ENCODE measurements at places on chromosomes 2 and 18.
A peak's percentile ranks its signal among the peaks of the same experiment; 100 is the strongest.

DNA sequence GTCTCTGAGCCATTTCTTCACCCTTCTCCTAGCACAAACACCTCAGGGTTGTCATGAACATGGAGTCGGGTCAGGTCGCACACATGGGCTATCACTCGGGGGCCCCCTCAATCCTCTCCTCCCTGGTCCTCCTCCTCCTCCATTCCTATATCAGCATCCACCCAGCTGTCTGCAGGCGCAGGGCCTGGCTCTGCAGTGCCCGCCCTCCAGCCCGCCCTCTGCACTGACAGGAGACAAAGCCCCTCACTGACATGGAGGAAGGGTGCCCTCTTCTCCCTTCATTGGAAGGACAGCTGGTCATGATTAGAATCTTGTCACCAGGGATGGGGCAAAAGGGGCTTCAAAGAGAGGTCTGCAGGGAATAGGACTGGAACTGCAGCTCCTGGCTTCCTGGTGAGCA, 21.7 kb downstream of the HS1BP3 start:
- no peak for DNase-seq

- no peak for DNase-seq
These were observed 3.8 kb downstream of the SLC66A3 start for GRCh38 chr2:11158916-11159573.

GRCh38 chr2:16943279-16943958, 277.8 kb upstream of the CYRIA start:
- DNase-seq = no peak

- DNase-seq = no peak
These were observed 288.1 kb upstream of the UBE2E3 start for GRCh38 chr2:180692322-180692721.

DNA sequence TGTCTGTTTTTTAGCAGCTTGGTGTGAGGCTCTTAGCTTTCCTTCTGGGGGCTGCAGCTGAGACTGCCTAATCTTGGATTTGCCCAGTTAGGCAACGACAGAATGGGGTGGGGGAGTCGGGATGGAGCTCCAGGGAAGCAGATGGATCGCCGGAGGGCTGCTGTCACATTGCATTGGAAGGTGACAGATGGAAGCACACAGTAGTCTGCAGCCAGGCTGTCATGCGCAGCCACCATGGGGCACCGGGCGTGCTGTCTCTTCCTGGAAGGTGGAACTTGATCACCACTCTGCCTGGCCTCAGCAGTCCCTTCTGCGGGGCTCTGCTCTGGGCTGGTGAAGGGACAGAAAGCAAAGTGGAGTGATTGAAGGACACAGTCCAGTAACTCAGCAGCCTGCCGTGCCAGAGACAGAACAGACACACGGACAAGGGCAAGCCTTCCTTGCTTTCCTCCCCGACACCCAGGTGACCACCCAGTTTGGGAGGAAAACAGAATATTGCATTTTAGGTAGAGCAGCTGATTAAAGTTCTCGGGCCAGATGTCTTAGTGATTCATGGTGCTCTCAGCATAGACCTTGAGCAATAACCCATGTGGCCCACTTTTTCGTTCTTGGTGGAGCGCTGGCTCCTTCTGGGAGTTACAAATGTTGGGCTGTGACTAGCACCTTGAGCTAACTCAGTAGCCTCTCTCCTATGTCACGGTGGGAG, 40.9 kb downstream of the RNF144A start:
- no peak for DNase-seq

GRCh38 chr2:142140434-142140845, 9.6 kb upstream of the LRP1B start:
- peak; percentile 25 for DNase-seq

DNA sequence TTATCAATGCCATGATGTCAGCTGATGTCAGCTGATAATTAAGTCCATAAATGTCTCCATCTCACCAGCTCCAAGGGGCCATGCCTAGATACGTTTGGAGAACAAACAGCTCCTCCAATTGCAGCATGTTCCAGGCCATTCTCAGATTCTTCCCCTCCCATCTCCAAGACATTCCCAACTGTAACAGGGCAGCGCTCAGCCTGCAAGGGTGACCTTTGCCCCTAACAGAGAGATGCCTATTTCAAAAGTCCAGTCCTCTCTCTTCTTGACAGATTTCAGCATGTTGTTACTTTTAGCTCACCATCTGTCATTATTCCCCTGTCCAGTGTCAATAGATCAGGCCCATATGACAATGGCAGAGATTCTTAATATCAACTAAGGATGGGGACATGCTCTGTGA, 9.9 kb downstream of the PSD4 start:
- DNase-seq = no peak

GRCh38 chr2:77864426-77864825, 342.2 kb upstream of the LRRTM4 start:
- DNase-seq = no peak

- no peak for DNase-seq
These were observed 183.5 kb downstream of the ZNF385B start for GRCh38 chr2:179677746-179678505.

DNA sequence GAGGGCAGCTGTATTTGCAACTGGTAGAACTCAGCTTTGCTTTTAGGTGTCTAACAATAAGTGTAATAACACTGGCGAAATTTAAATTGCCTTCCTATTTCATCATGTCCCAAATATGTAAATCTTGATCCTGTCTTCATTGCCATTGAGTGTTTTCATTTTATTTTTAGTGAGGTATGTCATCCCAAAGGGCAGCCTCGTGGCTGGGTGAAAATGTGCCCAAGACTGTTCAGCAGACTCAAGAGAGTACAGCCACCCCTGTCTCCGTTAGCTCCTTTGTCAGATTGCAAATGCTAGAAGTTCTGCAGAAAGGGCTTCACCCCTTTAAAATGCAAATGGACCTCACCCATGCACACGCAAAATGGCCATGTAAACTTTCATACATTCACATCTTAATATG, 278.8 kb downstream of the RND3 start:
- DNase-seq = no peak

DNA sequence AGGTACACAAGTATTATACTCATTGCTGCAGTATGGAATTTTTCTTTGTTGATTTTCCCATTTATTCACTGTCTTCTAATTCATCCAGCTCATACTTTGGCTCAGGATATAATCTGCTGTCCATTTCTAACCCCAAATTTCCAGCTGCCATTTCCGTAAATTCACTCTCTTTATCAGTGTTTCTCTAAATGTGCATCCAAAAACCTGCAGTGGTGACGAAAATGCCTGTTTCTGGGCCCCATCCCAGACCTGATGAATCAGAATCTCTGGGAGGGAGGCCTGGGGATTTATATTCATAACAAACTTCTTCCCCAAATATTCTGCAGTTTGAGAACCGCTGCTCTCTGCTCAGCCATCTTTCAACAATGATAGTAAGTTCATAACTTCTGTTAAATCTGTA, 86.6 kb downstream of the VWC2L start:
- no peak for DNase-seq

DNA sequence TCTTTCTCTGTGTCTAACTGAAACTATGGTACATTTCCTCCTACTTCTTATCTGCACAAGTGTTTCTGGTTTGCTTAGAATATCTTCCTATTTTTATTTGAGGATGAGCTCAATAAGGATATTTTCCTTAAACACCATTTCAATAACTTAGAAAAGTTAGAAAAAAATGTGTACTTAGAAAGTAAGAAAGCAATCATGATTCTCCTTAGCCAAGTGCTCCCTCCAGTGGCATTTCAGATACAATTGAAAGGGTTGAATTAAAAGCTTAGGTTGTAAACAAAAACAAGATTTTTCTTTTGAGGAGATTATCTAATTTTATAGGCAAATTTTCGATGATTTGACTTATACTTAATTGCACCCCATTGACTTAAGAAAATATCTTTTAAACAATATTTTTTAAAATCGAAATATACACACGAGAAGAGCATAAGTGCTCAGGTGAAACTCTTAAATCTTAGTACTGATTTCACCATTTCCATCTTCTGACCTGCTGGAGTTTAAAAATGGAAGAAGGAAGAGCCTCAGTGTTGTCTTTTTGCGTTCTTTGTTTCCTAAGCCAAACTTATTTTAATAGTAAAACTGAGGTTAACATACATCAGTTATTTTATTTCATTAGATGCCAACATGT, 26.9 kb downstream of the C18orf63 start:
- DNase-seq = peak; percentile 61

DNA sequence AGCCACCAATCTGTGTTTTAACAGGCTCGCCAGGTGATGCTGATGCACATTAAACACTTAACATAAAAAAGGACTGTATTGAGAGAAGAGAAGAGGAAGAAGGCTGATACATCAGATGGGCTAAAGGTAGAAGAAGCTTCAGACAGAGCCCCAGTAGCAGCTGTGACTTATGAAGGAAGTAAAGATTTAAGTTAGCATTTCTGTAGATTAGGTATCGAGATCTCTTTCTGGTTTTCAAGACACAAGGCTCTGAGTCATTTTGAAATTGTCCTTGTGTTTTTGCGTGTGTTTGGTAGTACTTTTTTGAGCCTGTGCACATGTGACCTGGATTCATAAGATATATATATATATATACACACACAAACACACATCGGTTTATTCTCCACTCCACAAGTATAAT, 40.6 kb upstream of the GCFC2 start:
- no peak for DNase-seq

DNA sequence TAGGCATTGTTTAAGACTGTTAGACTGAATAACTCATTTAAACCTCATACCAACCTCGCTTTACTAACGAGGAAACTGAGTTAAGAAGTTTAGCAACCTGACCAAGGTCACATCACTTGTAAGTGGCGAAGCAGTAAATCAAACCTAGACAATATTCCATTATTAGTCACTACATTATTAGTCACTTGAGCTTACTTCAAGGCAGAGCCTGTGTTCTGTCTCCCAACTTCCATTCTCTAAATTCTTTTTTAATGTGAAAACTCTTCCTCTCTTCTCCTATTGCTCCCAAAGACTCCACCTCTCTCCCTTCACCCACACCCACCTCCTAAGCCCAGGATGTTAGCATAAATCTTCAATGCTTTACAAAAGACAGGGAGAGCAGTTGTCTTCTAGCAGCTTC, 156.5 kb downstream of the ARL6IP6 start:
- no peak for DNase-seq

- no peak for DNase-seq
These were observed 625 bp downstream of the ARPC2 start for GRCh38 chr2:218217360-218218267.

GRCh38 chr18:434410-434809, 66.1 kb downstream of the COLEC12 start:
- no peak for DNase-seq

DNA sequence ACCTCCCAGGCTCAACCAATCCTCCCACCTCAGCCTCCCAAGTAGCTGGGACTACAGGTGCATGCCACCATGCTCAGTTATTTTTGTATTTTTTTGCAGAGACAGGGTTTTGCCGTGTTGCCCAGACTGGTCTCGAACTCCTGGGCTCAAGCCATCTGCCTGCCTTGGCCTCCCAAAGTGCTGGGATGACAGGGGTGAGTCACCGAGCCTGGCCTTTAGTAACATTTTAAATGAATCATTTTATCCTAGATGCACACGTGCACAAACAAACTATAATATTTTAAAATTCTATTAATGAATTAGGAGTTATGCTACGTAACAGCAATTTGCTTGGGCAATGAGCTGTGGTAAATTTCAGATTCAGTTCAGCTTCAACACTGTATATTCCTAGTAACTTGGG, 862.5 kb upstream of the ID2 start:
- no peak for DNase-seq

- DNase-seq = peak; percentile 88
These were observed 196.0 kb downstream of the TMEM163 start for GRCh38 chr2:134522496-134523455.

- DNase-seq = no peak
These were observed 73.1 kb upstream of the TPO start for GRCh38 chr2:1340141-1340512.

- no peak for DNase-seq
These were observed 77.5 kb downstream of the NCK2 start for GRCh38 chr2:105822186-105822585.

DNA sequence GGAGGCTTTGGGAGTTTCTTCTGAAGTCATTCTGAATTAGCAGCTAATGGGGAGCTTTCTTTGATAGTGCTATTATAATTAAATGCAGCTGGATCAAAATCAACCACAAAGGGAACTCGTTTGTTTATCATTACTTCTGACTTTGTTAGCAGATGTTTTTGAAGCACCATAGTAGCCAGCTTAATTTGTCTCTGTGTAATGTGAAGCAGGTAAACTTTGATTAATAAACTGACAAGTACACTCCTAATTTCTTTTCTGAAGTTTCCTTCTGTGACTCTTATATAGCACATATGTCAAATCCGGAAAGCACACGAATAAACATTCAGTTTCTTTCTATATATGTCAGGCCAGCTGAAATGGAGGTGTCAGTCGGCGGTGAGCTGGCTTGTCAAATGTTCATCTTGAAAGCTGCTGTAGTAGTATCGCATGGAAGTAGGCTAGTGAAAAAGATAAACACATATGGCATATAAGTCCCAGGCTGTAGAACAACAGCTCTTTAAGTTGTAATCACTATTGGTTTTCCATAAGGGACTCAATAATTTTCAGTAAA, 451.9 kb upstream of the ZEB2 start:
- DNase-seq = no peak

DNA sequence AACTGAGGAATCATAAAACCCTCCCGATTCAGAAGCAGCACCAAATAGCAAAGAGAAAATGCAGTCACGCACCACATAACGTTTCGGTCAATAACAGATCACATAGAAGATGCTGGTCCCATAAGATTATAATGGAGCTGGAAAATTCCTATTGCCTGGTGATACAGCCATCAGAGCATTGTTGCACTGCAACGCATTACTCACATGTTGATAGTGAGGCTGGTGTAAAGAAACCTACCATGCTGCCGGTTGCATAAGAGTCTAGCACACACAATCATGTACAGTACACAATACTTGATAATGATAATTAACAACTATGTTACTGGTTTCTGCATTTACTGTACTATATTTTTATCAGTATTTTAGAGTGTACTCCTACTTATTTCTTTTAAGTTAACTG, 32.5 kb downstream of the RNF152 start:
- no peak for DNase-seq

GRCh38 chr2:241811952-241812729, 3.1 kb downstream of the NEU4 start:
- no peak for DNase-seq

DNA sequence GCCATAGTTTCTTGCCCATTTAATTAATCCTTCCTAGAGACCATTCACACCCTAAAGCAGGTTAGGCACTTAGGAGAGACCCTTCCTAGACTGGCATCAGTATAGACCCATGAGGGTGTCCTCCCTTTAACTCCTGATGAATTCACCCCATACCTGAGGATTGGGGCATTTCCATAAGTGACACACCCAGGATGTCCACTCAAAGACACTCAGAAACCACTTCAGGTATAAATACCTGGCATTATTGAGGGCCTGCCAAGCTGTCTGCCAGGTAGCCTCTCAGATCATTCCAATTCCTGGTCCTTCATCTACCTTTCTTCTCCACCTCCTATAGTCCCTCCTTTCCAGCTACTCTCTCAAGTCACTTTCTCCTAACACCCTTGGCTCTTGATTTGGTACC, 57.5 kb upstream of the SLC14A2 start:
- no peak for DNase-seq

Measured in NCI-H1092 treated with DMSO at 0.1 percent for 48 hours (cell line).